M059J (cell line): ENCODE measurements at places on chromosomes 12 and 14. TPM values are rescaled to one million over a fixed set of nuclear protein-coding genes. Genes with fewer than 3 reads are reported as not detected.

PCNX1 gene
- 20.7 and 28.7 TPM in 2 replicates for total RNA-seq

DNA sequence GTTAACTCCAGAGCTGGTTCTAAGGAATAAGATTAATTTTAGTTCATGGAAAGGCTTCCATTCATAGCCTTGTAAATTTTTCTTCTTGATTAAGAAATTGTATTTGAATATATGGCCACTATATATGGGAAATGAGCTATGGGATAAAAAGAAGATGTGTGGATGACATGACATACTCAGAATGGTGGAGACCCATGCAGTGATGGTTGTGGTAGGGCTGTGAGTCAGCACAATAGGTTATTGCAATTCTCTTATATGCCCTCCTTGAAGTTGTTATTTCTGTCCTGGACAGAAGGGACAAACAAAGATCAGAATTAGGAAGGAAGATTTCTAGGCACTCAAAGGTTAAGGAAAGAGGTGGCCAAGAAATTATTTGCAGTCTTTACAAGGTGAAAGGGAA lies 21.5 kb downstream of the RASSF9 start:
- no peak for DNase-seq

DNA sequence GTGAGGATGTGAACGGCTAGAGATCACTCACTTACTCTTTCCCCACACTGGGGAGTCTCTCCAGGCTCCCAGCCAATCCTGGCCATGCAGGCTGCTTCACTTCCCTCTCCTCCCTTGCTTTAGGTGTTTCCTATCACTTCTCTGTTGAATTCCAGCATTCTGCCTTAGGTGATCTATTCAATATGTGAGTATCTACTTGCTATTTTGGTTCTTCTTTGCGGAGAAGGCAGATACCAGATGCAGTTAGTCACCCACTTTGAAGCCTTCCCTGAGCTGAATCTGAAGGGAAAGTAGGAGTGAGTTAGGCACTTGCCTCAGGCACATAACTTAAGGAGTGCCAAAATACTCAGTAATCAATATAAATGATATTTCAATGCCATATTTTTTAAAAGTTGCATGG lies 36.0 kb upstream of the FAR2 start:
- DNase-seq = peak; percentile 80

DNA sequence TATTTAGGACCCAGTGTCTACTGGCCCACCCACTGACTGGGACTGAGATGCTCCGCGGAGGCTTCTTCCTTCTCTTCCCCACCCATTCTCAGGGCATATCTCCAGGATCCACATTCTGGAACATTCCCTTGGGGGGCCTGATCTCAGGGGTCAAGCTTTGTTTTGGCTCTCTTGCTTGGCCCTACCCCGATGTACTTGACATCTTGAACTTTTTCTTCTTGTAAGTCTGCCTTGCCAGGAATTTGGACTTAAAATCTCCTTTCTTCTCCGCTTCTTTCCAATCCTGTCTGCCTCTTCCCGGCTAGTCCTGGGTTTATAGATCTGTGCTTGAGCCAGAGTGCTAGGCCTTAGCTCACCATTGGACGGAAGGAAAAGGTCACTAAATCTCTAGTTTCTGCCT lies 22.1 kb downstream of the DACT1 start:
- DNase-seq = no peak

- peak; percentile 2 for DNase-seq
Measured at GRCh38 chr14:25537846-25538455, 488.0 kb upstream of the STXBP6 start.

GRCh38 chr14:62066304-62066703 lies 304.1 kb downstream of the SNAPC1 start:
- DNase-seq = no peak

GRCh38 chr14:90318016-90318415 lies 13.7 kb downstream of the NRDE2 start:
- no peak for DNase-seq

GRCh38 chr14:34324363-34324795 lies 137.7 kb downstream of the SPTSSA start:
- peak; percentile 40 for DNase-seq

- peak; percentile 71 for DNase-seq
Measured at GRCh38 chr14:55458800-55459515, 18.5 kb upstream of the TBPL2 start.

KRT83 gene
- total RNA-seq = 0.22 TPM in 1 of 2 replicates, not detected in the other

- DNase-seq = no peak
Measured at GRCh38 chr14:20387576-20387975, 25.7 kb downstream of the TEP1 start.

ALG10 gene
- total RNA-seq = 8.2 and 8.5 TPM in 2 replicates

- peak; percentile 89 for DNase-seq
Measured at GRCh38 chr14:22836301-22837113, at the start of gene MMP14. MMP14 (plus strand) TSS chr14:22836585; CDS start chr14:22836818, 233 bp downstream.

- DNase-seq = no peak
Measured at GRCh38 chr12:68980476-68981212, 47.7 kb upstream of the CPM start.

KRT85 gene
- total RNA-seq = not detected in 2 replicates

RAPGEF3 gene
- total RNA-seq = 1.2 and 2.6 TPM in 2 replicates

AQP5 gene
- 0.25 and 0.27 TPM in 2 replicates for total RNA-seq

DNA sequence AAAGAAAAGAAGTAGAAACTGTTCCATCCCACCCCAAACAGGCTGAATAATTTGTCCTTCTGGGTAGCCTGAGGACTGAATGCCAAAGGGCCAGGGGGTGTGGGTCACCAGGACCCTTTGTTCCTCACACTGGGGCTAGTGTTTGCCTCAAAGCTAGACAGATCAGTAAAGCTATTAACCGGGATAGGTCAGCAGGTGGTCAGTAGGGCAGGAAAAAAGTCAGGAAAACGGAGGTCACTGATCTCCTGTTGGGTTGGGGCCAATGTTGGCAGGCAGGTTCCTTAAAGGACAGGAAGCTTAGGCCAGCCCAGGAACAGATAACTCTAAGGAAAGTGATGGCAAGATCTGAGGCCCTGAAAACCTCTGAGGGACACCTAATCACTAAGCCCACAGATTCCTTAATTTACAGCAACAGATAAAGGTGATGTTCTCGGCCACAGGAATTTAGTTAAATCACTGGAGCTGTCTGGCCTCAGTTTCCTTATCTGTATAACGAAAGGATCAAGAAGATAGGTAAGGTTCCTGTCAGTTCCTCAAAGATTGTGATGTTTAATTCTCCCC lies 22.7 kb upstream of the TMPO start:
- no peak for DNase-seq

GRCh38 chr12:30485230-30485890 lies 210.3 kb downstream of the IPO8 start:
- no peak for DNase-seq

GRCh38 chr12:76586764-76587395 lies 27.3 kb upstream of the OSBPL8 start:
- DNase-seq = peak; percentile 54

- no peak for DNase-seq
Measured at GRCh38 chr14:98798099-98798498, 473.9 kb downstream of the BCL11B start.

RGS6 gene
- total RNA-seq = not detected in 2 replicates

DNA sequence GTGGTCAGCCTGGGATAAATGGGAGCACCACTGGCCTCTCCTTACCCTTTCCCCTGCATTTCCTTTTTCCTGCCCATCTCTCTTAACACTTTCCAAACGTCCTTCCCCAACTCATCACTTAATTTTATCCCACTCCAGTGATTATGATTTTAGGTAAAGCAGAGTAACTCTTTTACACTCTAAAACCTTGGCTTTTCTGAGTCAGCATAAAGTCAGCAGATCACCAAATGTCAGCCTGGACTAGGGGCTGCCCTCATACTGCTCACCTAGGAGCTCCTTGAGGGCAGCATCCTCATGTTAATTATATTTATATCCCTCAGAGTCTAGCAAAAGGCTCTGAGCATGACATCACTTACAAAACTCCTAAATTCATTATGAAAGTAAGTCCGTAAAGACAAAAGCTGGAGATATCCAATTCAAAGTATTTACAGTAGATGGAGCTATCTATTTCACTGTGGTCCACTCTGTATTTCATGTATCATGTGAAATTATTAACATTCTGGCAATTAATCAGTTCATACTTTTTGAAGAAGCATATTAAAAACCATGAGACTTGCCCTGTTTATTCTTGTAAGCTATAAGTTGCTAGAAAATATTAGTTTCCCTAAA lies 17.0 kb upstream of the DICER1 start:
- no peak for DNase-seq

DNA sequence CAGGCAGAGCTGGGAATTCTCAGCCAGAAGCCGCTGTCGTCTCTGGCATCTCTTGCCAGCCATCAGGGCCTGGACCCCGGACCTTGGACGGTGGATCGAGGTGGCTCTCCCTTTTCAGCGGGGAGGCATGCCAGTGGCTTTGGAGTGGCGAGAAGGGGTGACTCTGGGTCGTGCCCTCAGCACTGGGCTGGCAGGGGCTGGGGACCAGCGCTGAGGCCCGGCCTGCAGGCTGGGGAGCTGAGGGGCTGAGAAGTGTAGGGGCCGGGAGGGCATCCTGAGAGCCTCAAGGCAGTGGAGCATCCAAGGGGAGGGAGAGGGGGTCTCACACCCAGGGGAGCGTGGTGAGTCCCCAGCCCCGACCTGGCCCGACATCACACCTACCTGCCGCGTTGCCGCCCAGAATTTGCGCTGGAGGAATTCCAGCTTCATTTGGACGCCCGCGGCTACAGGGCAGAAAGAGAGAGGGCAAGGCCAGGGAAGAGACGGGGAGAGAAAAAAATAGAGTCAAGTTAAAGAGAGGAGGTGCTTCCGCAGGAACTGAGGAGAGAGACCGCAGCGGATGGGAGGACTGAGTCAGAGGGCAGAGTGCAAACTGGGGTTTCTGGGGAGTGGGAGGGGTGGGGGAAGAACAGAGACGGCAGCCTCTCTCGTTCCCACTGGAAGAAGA lies 9.0 kb upstream of the LRTM2 start:
- peak; percentile 52 for DNase-seq

SLC17A8 gene
- not detected in 2 replicates for total RNA-seq

DNA sequence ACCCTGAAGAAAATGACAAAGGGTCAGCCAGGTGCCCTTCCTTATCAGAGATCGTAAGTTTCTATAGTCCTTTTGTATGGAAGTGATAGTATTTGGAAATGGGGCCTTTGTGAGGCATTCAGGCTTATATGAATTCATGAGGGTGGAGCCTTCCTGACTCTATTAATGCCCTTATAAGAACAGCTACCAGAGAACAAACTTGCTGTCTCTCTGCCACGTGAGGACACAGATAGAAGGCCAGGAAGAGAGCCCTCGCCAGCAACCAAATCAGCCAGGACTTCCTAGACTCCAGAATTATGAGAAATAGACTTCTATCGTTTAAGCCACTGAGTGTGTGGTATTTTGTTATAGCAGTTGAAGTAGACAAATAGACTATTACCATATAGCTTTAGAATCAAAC lies 36.7 kb downstream of the TRMT5 start:
- no peak for DNase-seq

DNA sequence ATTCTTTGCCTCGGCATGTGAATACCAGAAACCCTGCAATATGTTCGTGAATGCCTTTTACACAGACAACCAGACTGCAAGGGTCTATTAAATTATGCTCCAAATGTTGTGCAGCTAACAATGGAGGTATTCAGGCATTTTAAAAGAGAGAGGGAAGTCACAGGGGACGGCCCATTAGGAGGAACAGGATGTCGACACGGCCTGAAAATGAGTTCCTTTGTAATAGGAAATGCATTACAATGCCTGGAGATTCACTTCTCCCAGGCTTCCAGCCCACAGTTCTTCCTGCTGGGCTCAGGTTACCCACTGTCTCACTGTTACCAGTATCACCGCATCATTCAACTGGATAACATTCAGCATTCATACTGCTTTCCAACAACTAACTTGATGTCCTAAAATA lies 2.5 kb downstream of the DUSP6 start:
- peak; percentile 74 for DNase-seq

GRCh38 chr12:39574785-39575497 lies 44.7 kb downstream of the ABCD2 start:
- no peak for DNase-seq

GRCh38 chr14:104895207-104895785 lies 29.4 kb upstream of the PLD4 start:
- DNase-seq = no peak

- no peak for DNase-seq
Measured at GRCh38 chr12:8127138-8127537, 3.7 kb downstream of the CLEC4A start.

DNA sequence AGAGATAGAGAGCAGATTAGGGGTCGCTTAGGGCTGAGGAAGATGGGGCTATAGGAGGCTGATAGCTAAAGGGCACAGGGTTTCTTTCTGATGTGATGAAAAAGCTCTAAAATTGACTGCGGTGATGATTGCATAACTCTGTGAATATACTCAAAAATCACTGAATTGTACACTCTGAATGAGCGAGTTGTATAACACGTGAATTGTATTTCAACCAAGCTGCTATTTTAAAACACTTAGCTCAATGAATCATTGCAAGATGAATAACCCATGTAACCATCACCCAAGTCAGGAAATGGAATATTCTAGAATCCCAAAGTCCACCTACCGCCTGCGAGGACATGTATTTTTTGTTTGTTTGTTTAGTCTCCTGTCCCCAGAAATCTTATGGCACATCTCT lies 60.1 kb upstream of the CCND2 start:
- no peak for DNase-seq

SLC25A47 gene
- not detected in 2 replicates for total RNA-seq

GRCh38 chr14:64095620-64096019 lies 198.6 kb downstream of the ESR2 start:
- no peak for DNase-seq

JAG2 gene
- total RNA-seq = 0.15 and 0.44 TPM in 2 replicates

P2RX2 gene
- total RNA-seq = not detected in 2 replicates

DNA sequence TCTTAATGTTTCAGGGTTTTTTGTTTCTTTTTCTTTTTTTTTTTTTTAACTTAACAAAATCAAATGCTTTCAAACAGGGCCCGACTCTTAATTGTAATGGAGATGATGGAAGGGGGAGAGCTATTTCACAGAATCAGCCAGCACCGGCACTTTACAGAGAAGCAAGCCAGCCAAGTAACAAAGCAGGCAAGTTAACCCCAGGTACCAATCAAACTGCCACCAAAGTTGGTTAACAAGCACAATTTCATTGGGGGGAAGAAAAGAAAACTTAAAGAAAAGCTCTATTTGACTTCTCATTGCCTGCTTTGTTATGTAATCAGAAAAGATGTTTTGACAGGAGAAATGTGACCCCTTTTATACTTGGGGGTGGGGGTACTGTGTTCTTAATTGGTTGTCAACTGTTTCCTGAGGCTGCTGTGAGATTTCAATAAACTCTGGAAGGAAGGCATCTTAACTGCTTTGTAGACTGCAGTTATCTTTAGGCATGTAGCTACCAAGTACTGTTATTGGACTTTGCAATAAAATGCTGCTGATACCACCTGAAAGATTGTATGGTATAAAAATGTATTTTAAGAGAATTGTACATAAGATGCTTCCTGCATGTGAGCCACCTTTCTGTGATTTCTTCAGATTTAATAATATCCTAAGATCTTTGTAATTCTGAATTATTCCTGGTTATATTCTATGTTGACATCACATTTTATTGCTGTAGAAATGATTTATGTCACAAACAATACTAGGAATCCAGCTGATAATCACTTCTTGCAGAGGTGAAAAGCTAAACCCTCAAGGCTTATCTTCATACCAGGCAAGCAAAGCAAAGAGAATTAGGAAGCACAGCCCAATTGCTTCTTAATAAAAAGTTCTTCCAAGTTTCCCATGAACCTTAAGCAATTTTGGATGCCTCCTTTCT lies 26.9 kb downstream of the MAPKAPK5 start:
- DNase-seq = no peak
